ENCODE measurements at places on chromosomes 3 and 15.

DNA sequence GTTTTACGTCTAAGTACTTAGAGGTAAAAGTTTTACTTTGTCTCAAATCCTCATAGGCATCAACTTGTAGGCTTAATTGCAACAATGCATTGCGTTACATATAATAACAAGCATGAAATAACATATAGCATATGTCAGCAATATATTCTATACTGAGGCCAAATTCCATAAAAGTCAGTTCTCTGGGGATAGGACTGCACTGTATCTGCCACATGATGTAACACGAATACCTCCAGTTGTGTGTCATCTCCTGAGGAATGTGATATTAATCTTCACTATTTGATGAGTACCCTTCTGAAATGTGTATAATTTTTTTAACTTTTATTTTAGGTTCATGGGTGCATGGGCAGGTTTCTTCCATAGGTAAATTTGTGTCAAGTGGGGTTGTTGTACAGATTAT, 126.4 kb downstream of the IMPG2 start:
- DNase-seq: peak; percentile 93

- no peak for DNase-seq
Observed at GRCh38 chr15:89993349-89993748, 7.8 kb upstream of the ZNF710 start.

DNA sequence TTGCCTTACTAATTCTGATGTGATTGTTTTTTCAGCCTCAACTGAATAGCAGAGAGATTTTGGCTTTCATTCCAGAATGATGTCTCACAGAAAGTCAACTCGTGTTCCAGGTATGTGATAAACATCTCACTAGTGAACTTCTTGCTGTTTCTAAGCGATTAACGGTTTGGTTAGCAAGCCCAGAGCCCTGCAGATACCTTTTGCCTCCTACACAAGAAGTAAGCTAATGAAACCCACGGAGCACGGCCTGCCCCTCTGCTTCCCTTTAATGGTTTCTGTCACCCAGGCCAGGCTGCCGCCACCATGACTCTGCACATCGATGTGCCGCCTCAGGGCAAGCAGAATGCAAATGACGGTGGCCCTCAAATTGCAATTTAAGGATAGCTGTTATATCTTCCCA, 155.9 kb upstream of the ICE2 start:
- peak; percentile 46 for DNase-seq

GRCh38 chr3:40116478-40117177, 192.9 kb upstream of the EIF1B start:
- peak; percentile 84 for DNase-seq

GRCh38 chr3:108489776-108490175, 20.6 kb downstream of the MYH15 start:
- peak; percentile 50 for DNase-seq

GRCh38 chr3:195095035-195095703, 175.8 kb downstream of the XXYLT1 start:
- no peak for DNase-seq

- DNase-seq: no peak
Observed at GRCh38 chr15:60895986-60896385, 333.1 kb downstream of the RORA start.

DNA sequence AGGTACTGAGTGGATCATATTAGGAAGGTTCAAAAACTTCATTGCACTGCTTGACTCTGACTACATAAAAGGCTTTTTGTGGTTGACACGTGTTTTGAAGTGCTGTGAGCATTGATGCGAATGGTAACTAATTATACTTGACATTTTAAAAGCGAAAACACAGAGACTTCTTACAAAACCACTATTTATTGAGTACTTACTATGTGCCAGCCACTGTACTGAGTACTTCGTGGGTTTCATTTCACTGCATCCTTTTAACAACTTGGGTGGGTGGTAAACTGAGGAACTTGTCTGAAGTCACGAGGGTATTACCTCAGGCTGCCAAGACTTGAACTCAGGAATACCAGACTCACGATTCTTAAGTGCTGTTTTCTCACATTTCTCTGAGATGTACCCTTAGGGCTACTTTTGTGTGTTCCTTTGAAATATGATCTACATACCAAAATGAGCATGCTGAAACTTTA, 45.3 kb upstream of the PPP4R2 start:
- no peak for DNase-seq

DNA sequence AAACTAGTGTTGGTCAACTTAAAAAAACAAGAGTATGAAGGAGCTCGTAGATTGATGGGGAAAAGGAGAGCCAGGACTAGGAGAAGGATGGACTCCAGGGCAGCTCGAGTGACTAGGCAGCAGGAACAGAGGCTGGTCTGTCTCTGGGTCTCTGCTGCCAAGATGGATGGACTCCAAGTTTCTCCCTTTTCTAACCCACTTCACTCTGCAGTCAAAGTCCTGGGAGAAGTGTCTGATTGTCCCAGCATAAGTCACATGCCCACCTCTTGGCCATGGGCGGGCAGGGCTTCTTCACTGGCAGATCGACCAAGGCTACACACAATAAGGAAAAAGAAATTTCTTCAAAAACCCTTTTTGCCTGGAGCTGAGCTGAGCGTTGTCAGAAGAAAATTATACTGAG, 9.2 kb upstream of the EPB42 start:
- no peak for DNase-seq

- DNase-seq: peak; percentile 59
Observed at GRCh38 chr3:28667646-28668621, 319.3 kb upstream of the AZI2 start.

- DNase-seq: no peak
Observed at GRCh38 chr15:36251450-36251849, 328.0 kb upstream of the CDIN1 start.

DNA sequence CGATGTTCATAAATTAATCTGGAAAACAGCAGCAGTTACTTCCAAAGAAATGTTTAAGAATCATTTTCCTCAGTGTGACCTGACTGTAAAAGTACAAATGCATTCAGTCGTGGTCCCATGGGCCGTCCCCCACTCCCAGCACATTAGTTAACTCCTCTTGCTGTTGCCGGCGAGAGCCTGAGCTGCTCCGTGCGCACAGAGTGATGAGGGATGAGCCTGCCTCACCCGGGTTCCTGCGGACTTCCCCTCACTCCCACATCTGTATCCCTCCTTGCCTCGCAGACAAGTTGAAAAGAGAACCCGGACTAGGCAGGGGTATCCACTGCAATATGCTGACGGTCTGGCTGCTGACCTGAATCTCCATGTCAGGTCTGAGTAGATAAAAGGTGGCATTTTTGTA, 861.7 kb upstream of the NR2F2 start:
- no peak for DNase-seq

- DNase-seq: no peak
Observed at GRCh38 chr15:77724715-77725114, 92.0 kb upstream of the LINGO1 start.

DNA sequence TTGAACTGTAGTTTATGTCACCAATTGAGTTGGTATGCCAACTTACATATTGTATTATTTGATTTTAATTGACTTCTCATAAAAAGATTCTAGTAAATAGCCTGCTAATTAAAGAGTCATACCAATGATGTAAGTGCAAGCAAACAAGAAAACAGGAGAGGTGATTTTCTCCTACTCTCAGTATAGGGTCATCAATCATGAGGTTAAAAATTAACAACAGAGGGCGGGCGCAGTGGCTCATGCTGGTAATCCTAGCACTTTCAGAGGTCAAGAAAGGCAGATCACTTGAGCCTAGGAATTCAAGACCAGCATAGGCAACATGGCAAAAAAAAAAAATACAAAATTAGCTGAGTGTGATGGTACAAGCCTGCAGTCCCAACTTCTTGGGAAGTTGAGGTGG, 108.7 kb downstream of the MYO9A start:
- DNase-seq: no peak

DNA sequence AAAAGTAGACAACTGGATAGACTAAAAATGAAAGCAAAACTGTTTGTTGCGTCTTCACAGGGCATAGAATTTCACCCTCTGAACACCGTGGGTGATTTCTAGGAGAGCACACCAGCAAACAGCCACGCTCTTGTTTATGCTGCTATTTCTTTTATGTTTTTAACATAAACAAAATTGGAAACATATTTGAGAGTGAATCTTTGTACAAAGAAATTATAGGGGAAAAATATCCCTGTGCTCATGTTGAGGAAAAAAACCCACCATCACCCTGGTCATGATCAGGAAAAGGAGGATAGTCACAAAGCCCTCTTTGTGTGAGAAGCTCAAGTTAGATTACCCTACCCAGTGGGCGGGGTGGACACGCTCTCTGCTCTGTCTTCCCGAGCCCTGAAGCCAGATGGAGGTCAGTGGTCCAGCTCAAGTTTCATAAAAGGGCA, 313.3 kb downstream of the SATB1 start:
- peak; percentile 13 for DNase-seq

- no peak for DNase-seq
Observed at GRCh38 chr15:57950381-57950946, 115.0 kb downstream of the ALDH1A2 start.

DNA sequence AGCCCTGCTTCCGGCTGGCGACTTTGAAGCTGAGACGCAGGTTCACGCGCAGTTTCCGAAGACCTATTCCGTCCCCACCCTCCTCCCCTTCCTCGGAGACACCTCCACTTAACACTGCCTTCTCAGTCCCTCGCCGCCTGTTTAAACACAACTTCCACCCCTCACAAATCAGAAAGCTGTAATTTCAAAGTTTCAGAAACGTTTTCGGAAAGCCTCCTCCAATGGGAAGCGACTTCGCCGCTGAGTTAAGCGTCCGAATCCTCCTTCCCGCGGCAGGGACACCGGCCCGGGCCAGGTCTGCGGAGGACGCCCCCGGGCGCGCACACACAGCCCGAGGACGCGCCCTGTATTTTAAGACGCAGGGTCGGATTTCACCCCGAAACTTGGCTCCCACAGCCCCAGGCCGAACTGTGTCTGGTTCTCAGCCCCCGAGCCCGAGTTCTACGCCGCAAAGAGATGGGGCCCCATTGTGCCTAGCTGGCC, 559 bp upstream of the LRRN1 start:
- no peak for DNase-seq

GRCh38 chr3:159854500-159855124, 134.0 kb upstream of the IL12A start:
- DNase-seq: peak; percentile 91

DNA sequence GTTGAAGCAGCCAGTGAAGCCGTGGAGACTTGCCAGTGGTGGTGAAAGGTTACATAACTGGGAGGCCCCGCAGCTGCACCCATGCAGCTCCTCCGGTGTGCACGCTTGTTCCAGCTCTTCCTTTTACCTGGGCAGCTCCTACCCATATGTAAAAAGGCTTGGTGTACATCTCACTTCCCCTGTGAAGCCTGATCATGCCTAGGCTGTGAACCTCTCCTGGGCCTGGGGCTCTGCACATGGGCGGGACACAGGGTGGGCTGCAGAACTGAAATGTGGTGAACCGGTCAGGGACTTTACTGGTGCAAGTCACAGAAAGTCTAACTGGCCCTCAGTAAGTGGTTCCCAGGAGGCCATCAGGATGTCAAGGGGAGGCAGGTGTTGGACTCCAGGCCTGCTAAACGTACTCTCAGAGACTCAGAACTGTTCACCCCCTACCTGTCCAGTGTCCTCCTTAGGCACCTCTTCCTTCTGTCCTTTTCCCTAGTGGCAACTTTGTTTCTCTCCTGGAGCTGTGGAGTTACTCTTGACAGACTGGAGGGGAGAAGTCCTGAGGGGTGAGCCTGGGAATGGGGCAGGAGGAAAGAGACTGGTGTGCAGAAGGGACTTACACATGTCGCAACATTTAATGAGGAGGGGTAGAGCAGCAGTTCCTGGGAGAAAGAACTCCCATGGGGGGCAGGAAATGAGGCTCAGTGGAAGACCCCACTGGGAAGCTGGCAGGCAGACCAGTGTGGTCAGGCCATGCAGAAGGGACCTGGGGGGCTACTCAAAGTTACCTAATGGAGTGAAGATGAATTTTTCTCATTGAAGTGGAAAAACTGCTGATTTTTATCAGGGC, 148.1 kb downstream of the EEFSEC start:
- no peak for DNase-seq

DNA sequence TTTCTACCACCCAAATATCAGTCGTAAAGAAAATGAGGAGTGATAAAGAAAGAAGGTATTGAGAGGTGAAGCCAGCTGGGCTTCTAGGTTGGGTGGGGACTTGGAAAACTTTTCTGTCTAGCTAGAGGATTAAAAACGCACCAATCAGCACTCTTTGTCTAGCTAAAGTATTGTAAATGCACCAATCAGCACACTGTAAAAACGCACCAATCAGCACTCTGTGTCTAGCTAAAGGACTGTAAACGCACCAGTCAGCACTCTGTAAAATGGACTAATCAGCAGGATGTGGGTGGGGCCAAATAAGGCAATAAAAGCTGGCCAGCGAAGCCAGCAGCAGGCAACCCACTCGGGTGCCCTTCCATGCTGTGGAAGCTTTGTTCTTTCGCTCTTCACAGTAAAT, 13.0 kb upstream of the IQGAP1 start:
- DNase-seq: no peak

- no peak for DNase-seq
Observed at GRCh38 chr15:37143351-37143750, 43.0 kb upstream of the MEIS2 start.

GRCh38 chr3:129314386-129315222, 35.9 kb downstream of the HMCES start:
- DNase-seq: peak; percentile 84

All from fibroblast of upper back skin (primary cell).